ENCODE measurements at places on chromosomes 7 and 10. TPM values are rescaled to one million over a fixed set of nuclear protein-coding genes. Genes with fewer than 3 reads are reported as not detected.

DNA sequence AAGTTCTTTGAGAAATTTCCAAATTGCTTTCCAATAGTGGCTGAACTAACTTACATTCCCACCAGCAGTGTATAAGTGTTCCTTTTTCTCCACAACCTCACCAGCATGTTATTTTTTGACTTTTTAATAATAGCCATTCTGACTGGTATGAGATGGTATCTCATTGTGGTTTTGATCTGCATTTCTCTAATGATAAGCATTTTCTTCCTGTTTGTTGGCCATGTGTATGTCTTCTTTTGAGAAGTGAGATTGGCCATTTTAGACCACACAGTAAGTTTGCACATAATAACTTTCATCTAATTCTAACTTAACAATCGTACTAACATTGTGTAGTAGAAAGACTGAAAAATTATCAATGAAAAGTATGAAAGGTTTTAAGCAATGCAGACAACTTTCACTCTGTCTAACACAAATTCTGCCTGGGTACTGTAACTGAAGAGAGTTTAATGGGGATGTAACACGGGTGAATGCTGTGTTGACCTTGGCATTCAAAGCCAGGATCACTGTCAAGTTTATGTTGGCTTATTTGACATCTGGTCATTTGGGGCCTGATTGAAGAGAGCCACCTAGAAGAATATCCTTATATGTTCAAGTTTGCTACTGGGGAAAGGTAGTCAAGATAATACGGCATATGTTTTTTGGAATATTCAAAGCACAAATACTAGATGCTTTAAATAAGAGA, 50.4 kb downstream of the FAM171A1 start:
- no peak for DNase-seq

DNA sequence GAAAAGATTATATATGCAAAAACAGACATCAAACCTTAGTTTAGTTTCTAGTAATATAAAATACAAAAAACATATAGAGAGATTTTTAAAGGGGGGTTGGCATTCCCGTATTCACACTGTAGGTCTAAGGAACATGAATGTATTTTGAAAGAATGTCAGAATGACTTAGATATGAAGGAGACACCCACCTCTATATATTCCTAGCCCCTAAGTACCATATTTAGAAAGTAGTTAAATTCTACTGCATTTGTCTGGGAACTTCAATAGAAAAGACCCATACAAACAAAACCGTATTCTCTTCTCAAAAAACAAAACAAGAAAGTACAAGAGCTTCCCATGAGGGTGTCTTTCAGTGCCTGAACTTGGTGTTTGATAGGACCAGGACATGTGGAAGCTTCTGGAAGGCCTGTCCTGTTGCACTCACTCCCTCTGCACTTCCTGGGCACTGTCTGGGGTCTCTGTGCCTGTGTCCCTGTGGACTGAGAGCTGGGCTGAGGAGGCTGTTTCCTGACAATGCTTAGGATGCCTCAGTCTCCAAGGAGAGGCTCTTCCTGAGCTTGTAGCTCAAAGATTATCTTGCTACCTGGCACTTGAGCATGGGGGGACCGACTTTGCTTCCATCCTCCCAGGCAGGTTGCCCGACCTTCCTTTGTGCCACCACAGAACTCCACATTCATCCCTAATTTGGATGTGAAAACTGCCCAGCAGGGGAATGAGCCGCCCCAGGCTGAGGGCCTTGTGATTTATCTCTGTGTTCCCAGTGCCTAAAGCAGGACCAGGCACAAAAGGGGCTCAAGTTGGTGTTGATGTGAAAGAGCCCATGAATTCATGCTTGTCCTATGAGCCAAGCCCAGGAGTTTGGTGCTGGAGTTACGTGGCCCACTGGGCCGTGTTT, 44.4 kb upstream of the KLF6 start:
- DNase-seq, result no peak

DNA sequence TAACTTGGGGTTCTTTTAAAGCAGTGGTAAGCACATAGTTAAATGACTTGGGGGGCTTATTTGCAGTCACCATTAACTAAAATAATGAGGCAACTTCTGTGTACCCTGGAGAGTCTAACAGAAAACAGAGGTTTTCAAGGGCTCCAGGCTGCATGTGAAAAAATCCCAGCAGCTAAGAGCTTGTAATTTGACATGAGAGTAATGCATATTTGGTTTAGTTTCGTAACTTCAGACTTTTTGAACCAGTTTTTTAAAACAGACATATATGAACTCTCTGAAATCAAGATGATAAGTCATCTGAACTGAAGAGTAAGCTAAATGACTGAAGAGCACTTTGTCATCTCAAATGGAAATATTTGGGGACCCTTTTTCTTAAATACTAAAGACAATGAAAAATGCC, 40.2 kb upstream of the IFRD1 start:
- peak; percentile 43 for DNase-seq

DNA sequence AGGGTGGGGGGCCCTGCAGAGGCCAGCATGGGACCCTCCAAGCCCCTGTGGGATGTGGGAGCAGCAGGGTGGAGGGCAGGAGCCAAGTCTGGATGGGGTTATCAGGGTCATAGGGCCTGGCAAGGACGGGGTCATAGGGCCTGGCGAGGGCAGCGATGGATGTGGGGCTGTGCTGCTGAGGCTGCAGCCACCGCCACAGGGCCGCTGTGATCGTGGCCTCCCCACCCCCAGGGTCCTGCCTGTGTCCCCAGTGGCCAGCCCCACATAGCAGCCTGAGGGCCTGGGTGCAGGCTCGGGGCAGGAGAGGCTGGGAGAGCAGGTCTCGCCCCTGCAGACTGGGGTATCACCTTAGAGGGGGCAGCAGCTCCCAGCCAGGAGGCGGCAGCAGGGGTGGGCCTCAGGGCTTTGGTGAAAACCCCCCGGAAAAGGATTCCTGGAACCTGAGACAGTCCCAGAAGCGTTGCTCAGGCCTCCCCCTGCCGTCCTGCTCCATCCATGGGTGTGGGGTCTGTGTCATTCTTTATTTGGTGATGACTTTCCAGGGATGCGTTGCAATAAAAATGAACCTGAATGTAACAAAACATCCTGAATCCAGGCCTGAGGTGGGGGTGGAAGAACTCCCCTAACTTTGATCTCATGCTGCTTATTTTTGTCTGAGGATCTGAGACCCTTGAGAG, 107.3 kb upstream of the SHH start:
- DNase-seq, result no peak

- no peak for DNase-seq
Measured at GRCh38 chr10:47357131-47357582, 9.0 kb downstream of the RBP3 start.

GRCh38 chr10:96488161-96488935, 25.4 kb downstream of the TLL2 start:
- DNase-seq, result no peak

Gene COL28A1
- total RNA-seq, result 0.17 TPM

Gene HOXA3
- total RNA-seq, result 2.0 TPM

Gene NEUROG3
- total RNA-seq, result not detected
